ENCODE measurements at places on chromosomes 7 and 10. TPM values are rescaled to one million over a fixed set of nuclear protein-coding genes. Genes with fewer than 3 reads are reported as not detected.

DNA sequence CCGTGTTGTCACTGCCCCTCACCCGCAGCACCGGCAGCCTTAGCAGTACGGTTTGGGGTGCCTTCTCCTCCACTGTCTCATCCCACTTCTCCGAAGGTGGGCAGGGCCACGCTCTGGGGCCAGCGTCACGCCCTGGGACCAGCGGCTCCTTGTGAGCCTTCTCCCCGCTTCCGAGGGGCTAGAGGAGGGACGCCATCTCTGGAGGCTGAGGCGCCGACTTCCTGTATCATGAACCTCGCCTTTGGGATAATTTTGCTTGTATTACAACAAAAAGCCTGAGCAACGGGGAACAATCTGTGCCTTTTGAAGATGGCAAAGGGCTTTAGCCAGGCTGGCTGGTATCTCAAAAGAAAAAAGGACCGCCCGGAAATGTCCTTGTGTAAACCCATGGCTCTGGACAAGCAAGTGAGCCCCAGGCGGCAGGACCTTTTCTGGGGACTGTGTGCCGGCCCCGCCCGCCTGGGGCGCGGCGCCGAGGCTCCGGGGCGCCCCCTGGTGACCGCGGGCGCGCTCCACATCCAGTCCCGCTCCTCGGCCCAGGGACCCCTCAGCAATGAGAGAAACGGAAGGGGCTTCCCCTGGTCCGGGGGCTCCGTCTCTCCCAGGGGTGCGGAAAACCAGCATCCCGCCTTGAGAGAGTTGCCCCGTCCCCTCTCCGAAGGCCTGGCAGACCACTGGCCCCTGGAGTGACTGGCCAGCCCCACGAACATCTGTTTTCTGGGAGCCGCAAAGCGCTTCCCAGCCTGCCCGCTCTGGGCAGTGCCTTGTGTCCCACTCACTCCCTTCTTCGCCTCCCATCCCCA, 3.8 kb downstream of the DEPP1 start:
- peak overlapping the region; percentile 53 for H3K27ac ChIP-seq
- no peaks in the 10 kb centered on the region for H3K36me3 ChIP-seq
- peak overlapping the region; percentile 74 for H3K4me3 ChIP-seq
- DNase-seq: peak; percentile 73
- H3K27me3 ChIP-seq: peaks cover 13% of the 10 kb centered on the region

DNA sequence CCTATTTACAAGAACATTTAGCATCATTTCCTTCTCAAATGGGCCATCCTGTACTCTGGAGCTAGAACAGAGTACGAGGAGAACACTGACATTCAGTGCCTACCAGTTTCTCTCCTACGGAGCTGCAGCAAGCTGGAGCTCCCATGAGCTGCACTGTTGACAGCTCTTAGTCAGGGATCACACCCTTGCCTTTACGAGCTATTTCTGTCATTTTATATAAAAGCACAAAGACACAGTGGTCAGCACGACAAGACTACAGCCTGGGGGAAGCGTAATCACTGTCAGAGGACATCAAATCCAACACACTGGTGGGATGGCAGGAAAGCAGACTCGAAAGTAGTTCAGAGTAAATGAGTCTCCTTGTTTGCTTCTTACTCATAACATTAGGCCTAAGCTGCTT, 2.7 kb downstream of the CDCA7L start:
- no peaks in the 10 kb centered on the region for H3K27me3 ChIP-seq
- peak overlapping the region; percentile 97 for H3K27ac ChIP-seq
- DNase-seq: no peak
- H3K4me3 ChIP-seq: peak overlapping the region; percentile 93

The COMTD1 gene
- 6.1 TPM for polyA plus RNA-seq

DNA sequence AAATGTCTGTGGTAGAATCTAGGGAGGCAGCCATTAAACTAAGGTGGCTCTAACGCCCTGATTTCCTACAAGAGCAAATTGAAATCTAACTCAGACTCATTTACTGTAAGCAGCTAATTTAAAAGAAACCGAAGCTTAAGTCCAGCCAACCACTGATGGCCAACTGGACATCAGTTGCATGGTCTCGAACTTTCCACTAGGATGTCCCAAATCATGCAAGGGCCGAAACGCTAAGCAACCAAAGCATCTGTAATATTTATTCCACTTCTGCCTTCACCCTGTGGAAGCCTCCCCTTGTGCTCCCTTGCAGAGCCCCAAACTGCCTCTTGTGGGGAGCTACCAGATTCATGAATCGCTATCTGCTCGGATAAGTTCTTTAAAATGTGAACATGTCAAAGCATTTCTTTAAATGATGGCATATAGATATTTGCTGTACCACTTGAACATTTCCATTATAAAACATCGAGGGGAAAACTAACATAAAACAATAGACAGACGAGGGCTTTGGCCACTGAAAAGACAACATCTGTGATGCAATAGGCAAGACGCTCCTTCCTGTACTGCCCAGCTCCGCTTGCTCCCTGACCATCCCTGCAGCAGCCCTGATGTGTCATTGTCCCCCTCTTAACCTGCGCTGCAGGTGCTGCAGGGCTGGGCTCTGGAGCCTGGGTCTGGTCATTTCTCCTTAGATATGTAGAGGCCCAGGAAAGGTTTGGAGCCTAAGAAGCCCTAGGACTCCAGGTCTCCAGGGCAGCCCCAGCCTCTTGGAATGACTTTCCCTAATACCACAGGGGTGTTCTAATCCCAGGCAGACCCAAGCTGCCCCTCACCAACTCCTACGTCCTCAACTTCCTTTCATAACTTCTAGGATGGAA, 2.9 kb upstream of the RBP3 start:
- H3K27ac ChIP-seq: no peak overlapping the region
- H3K27me3 ChIP-seq: peaks cover 18% of the 10 kb centered on the region
- H3K4me3 ChIP-seq: no peak overlapping the region
- no peak for DNase-seq
- peaks cover 4% of the 10 kb centered on the region for H3K4me1 ChIP-seq

The SAMD9L gene
- 19.9 TPM for polyA plus RNA-seq

The SUGCT gene
- 11.4 TPM for polyA plus RNA-seq

- no peak for DNase-seq
- peaks cover 7% of the 10 kb centered on the region for H3K36me3 ChIP-seq
- H3K4me3 ChIP-seq: no peak overlapping the region
- H3K27me3 ChIP-seq: peaks cover 5% of the 10 kb centered on the region
Measured at GRCh38 chr7:7408001-7408770, 127.5 kb downstream of the COL28A1 start.

The MINDY4 gene
- polyA plus RNA-seq: 0.14 TPM

GRCh38 chr7:90345595-90346335, 751 bp upstream of the GTPBP10 start:
- H3K27ac ChIP-seq: peak overlapping the region; percentile 100
- H3K4me3 ChIP-seq: peak overlapping the region; percentile 98
- no peaks in the 10 kb centered on the region for H3K27me3 ChIP-seq
- H3K36me3 ChIP-seq: no peaks in the 10 kb centered on the region

GRCh38 chr7:90337106-90337505, 9.4 kb upstream of the GTPBP10 start:
- H3K27ac ChIP-seq: no peak overlapping the region
- no peaks in the 10 kb centered on the region for H3K36me3 ChIP-seq
- no peaks in the 10 kb centered on the region for H3K4me1 ChIP-seq
- peaks cover 18% of the 10 kb centered on the region for H3K27me3 ChIP-seq
- no peak for DNase-seq

DNA sequence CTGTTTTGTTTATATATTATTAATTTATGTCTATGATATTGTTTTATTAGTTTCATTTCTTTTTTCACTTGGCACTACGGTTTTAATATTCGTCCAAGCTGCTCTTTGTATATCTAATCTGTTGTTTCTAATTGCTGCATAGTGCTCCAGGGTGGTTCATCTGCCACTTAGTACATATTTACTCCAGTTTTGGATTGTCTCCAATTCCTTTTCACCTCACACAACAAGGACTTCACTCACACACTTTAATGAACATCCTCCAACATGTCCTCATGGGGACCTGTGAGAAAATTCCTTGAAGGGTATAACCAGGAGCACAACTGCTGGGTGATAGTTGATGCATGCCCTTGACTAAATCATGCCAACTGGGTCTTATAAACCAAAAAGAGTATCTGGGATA, 14.1 kb upstream of the NOC3L start:
- no peak for DNase-seq
- H3K4me1 ChIP-seq: no peaks in the 10 kb centered on the region
- no peak overlapping the region for H3K4me3 ChIP-seq
- H3K27ac ChIP-seq: no peak overlapping the region
- H3K36me3 ChIP-seq: no peaks in the 10 kb centered on the region

DNA sequence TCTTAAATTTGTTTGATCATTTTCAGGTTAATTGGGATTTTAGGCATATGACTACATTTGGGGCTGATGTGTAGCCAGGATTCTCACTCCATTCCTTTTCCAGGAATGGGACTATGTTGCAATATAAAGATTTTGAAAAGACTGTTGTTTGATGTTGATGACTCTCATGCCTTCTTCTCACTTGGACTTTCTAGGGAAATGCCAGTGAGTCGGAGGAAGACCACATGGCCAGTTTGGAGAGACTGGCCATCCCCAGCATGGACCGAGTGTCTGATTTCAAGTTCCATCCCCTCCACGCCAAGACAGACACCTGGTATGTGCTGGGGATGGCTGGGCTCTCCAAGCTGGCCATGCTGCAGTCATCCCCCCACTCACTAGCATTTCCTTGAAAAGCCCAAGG, 5.5 kb downstream of the IGFBP3 start:
- no peaks in the 10 kb centered on the region for H3K36me3 ChIP-seq
- H3K27me3 ChIP-seq: peaks cover 48% of the 10 kb centered on the region
- no peak overlapping the region for H3K4me3 ChIP-seq
- H3K4me1 ChIP-seq: peaks cover 15% of the 10 kb centered on the region

DNA sequence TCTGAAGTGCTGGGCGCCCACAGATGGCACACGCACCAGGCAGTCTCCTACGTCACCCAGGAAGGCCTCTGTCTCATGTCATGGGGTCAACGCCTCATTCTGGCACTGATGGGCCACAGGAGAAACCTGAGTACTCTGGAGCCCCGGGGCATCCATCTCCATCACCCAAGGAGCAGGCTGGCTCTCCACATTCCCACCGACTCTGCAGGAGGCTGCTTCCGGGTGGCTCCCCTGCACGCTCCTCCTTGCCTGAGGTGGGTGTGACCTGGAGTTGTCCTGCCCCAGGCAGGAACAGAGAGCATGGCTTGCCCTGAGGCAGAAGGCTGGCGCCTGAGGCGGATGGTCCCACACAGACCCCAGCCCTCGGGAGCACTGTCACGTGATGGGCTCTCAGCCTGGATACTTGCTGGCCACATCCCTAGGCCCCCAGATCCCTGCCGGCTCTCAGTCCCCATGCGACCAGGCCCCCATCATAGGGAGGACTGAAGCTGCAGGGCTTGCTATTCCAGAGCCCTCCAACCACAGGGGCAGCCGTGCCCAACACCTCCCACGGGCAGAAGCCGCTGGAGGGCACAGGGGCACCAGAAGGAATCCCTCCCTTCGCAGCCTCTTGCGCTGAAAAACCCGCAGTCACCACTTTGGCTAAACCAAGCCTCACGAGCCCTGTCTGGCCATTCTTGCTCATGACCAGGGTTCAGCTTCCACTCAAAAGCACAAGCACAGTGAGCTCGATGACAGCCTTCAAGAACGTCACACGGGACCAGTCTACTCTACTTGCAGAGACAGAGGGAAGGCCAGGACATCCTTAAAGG, 80.7 kb downstream of the MAD1L1 start:
- no peak overlapping the region for H3K4me3 ChIP-seq
- H3K27me3 ChIP-seq: no peaks in the 10 kb centered on the region
- peaks cover 8% of the 10 kb centered on the region for H3K4me1 ChIP-seq
- no peak for DNase-seq
- no peak overlapping the region for H3K27ac ChIP-seq

DNA sequence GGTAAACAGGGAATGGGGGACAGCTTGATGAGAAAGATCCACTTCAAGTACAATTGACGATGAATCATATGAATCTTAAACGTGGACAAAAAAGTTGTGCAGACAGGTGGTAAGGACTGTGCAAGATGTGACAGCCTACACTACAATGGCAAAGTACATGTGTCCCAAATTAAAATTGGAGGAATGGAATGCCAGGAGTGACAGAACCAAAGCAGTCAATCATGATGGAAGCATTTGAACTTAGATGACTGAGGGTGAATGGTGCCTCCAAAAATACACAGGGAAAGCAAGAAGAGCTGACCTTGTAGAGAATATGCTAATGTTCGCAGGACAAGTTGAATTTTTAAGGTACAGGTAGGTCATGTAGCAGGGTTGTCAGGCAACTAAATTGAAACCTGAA, 150.3 kb upstream of the WNT16 start:
- no peaks in the 10 kb centered on the region for H3K27me3 ChIP-seq
- peak overlapping the region; percentile 91 for H3K4me3 ChIP-seq
- DNase-seq: no peak
- H3K4me1 ChIP-seq: peaks cover 67% of the 10 kb centered on the region
- H3K36me3 ChIP-seq: peaks cover 14% of the 10 kb centered on the region

The GPR85 gene
- not detected for polyA plus RNA-seq

The AASS gene
- polyA plus RNA-seq: 2.6 TPM

The IRF5 gene
- polyA plus RNA-seq: 56.7 TPM

- no peaks in the 10 kb centered on the region for H3K36me3 ChIP-seq
- no peak for DNase-seq
- H3K27ac ChIP-seq: no peak overlapping the region
- peaks cover 4% of the 10 kb centered on the region for H3K4me1 ChIP-seq
- H3K4me3 ChIP-seq: no peak overlapping the region
Measured at GRCh38 chr7:81887098-81888090, 117.5 kb upstream of the HGF start.

DNA sequence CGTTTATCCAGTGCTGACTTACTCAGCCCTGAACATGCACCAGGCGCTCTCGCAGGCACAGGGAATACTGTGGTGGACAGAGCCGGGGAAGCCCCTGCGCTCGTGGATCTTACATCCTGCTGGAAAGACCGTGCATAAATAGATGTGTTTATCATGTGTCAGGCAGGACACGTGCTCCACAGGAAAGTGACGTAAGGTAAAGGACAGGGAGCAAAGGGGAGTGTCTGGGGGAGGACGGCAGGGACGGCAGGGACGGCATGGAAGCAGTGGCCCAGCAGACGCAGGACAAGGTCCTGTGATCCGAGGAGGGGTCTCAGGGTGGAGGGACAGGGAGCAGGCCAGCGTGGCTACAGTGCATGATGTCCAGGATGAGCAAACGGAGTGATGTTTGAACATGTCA, 410.5 kb downstream of the PAXIP1 start:
- no peak overlapping the region for H3K4me3 ChIP-seq
- no peaks in the 10 kb centered on the region for H3K36me3 ChIP-seq
- no peak for DNase-seq
- no peaks in the 10 kb centered on the region for H3K27me3 ChIP-seq
- peak overlapping the region; percentile 4 for H3K27ac ChIP-seq

- H3K4me1 ChIP-seq: peaks cover 23% of the 10 kb centered on the region
- no peaks in the 10 kb centered on the region for H3K27me3 ChIP-seq
- H3K36me3 ChIP-seq: peaks cover 66% of the 10 kb centered on the region
- no peak overlapping the region for H3K27ac ChIP-seq
- DNase-seq: no peak
- no peak overlapping the region for H3K4me3 ChIP-seq
Measured at GRCh38 chr10:73762915-73763314, 18.7 kb downstream of the SEC24C start.

- peaks cover 29% of the 10 kb centered on the region for H3K4me1 ChIP-seq
- DNase-seq: no peak
- H3K27me3 ChIP-seq: no peaks in the 10 kb centered on the region
- H3K4me3 ChIP-seq: peak overlapping the region; percentile 96
- peak overlapping the region; percentile 96 for H3K27ac ChIP-seq
Measured at GRCh38 chr10:73414230-73414945, 530 bp upstream of the ANXA7 start.

GRCh38 chr7:27994639-27995038, 186.0 kb downstream of the JAZF1 start:
- DNase-seq: no peak
- peak overlapping the region; percentile 18 for H3K27ac ChIP-seq
- peaks cover 16% of the 10 kb centered on the region for H3K36me3 ChIP-seq

The NRAP gene
- polyA plus RNA-seq: not detected

GRCh38 chr7:86911659-86912058, 147.8 kb downstream of the ELAPOR2 start:
- DNase-seq: no peak
- H3K4me3 ChIP-seq: no peak overlapping the region
- H3K36me3 ChIP-seq: no peaks in the 10 kb centered on the region
